Retina (tissue), 1 donor: ENCODE measurements at places on chromosomes 5 and 9.

GRCh38 chr9:35605351-35606137 is 482 bp downstream of the TESK1 start:
- peak; percentile 56 for DNase-seq

DNA sequence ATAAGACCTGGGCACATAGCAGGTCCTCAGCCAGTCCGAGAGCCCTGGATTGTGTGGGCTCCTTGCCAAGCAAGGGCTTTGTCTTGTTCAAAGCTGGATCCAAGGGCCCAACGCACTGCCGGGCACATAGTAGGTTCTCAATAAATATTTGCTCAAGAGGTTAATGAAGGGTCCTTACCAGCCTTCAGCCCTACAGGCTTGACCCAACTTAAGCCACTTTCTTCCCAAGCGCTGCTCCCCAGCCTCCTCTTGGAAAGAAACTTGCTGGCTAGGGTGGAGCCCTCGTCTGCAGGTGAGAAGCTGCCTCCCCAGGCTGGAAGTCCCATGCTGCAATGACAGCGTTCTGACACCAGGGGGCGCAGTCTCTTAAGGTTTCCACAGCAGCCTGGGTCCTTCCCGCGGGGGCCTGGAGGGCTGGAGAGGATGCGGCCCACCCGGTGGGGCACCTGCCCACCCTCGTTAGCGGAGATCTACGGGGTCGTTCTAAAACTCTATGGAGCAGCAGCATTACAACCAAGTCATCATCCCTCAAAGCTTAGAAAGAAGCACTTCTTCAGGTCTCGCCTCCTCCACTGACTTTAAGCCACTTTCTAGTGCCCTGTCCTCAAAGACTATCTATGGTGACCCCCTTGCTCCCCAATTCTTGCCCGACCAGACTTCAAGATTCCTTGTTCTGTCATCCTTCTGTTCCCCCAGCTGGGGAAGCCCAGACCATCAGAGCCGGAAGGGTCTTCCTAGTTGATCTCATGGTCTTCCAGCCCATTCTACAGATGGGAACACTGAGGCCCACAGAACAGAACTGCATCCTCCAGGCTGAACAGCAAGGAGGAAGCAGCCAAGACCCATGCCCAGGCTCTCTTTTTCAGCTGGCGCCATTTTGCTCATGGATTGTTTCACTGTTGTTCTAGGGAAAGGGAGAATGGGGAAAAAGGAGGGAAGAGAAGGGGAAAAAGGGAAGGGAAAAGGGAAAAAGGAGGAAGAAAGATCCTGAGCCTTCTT is 115.4 kb downstream of the LHX2 start:
- peak; percentile 83 for DNase-seq

- DNase-seq = no peak
These were observed 10.4 kb upstream of the SLC45A2 start for GRCh38 chr5:33994845-33995244.

DNA sequence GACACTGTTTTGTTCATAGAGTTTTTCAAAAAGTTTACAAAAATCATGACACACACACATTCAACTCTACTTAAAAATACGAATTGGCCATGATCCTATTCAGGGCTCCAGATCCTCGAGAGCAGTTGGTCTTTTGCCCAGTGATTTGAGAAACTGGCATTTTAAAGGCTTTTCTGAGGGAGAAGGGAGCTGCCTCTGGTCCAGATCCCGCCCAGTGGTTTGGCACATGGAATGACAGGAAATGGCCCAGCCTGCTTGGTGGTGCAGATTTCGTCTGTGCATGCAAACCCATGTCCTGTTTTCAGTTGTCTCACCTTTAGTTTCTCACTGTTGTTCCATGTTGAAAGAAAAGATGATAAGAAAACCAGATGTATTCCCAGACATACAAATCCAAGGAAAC is 3.6 kb downstream of the CAMK4 start:
- DNase-seq = no peak

DNA sequence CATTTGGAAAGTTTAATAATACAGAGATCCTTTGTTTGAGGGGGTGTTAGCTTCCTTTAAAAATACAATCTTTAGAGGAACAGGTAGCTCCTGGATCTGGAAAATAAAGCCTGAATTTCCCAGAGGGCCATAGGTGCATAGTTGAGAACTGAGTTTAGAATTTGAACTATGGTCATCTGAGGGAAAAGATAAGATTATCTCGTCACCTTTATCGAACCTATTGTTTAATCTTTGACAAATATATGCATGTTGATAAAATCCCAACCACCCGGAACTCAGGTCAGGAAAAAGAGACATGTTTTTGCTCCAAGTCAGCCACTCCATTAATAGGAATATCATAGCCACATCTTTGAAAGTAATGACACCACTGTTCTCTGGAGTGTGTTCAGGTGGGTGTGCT is 91.7 kb upstream of the FAM169A start:
- DNase-seq = no peak

GRCh38 chr9:100082782-100083181 is 16.0 kb downstream of the ERP44 start:
- no peak for DNase-seq

DNA sequence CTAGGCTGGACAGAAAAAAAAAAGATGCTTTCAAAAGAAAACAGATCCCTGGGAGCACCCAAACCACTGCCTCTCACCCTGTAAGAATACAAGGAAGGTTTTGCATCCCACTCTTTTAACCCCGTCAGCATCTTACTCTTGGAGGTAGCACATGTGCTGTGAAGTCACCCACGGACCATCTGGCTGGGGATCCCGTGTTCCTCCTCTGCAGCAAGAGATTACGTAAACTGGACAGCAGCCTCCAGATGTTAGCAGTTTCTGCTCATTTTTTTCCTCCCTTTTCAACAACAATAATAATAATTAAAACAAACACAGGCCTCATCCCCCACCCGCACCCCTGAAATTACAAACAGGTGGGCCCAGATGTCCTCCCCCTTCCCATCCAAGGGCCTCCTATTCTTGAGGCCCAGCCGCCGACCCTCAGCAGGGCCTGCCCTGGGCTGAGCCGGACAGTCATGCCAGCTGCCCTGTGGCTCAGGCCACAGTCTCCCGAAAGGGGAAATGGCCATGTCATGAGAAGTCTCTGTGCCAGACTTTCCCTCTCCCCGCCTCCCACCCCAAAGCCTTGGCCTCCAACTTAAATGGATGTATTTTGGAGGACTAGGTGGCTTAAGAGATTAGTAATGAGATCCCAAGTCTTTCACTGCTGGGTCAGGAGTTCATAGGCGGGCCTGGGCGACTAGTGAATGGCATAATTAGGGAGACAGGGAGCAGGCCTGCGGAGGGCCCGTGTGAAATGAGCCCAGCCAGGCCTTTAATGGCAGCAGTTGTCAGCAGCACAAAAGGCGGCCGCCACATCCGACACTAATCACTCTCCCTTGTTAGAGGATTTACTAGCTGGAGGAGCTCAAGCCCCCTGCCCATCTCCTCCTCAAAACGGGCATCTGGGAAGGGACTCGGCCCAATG is 165.1 kb downstream of the PAPPA start:
- DNase-seq = peak; percentile 84

DNA sequence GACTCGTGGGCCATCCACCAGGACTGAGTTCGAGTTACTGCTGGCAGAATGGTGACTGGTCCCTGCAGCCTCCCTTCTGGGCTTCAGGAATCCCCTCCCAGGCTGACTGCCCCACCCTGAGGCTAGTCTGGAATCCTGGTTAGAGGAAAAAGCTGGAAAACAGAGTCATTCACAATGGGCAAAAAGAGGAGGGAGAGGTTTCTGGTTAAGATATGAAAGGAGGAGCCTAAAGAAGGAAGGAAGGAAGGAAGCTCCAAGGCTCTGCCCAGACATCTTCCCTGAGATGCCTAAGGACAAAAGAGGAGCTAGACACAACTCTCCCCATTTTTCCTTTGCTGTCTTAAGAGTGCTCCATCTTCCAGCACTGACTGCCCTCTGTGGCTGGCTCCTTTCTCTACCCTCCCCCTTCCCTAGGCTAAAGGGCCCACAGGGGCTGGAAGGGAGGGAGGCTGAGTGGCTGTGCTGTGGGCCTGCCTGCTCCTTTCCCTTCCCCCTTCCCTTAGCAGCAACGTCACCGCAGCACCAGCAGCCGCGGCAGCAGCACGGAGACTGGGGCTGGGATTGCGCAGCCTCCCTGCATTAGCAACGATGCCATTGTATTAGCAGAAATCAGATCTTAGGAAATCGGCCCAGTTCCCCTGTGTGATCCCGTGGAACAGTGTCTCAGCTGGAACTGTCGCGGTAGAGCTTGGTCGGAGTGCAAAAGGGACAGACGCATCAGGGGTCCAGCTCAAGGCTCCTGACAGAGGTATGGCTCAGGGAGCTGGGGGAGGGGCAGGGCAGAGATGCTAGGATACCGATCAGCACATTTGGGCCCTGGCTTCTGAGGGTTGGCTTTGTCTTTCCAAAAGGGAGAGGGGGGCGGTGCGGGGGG is 48.7 kb downstream of the RUSC2 start:
- DNase-seq = peak; percentile 93

DNA sequence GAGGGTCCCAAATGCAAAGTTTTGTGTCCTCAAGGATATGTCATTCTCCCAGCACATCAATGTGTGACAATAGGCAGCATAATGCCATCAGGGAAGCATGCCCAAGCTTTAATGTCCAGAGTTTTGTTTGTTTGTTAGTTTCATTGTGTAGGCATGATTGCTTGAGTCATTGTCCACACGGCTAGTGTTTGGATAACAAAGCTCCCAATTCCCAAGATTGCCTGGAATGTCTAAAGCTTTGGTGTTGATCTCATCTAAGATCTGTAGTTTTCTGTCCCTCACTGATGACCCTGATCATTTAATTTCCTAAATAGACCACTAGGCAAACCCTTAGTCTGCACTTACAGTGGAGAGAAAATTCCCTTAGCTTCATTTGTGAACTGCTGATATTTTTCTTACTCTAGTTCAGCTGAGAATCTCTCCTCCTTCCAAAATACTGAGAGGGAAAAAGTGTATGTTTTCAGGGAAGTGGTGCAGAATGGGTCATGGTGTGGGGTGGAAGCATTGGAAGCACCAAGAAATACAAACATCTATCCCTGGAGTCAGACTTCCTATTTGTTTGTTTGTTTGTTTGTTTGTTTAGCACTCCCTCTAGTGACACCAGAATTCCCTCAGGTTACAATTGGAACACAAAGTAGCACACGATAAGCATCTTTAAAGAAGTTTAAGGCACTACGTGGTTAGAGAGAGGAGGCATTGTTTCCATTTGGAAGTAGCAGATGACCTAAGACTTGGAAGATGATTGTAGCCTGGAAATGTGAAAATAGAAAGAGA is 127.1 kb downstream of the PRDM6 start:
- no peak for DNase-seq

GRCh38 chr5:77355751-77356150 is 136.4 kb downstream of the WDR41 start:
- no peak for DNase-seq

DNA sequence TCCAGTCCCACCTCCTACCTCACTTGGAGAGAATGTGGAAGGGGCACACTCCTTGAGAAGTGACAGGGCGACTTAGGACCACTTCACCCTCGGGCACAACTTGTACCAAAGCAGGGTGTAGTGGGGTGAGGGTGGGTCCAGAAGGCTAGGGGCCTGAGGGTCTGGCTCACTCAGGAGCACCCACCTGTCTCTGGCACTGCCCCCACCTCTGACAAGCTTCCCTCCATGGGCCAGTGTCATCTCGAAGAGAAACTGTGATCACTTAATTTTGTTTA is 76.9 kb upstream of the OLFM1 start:
- DNase-seq = no peak

DNA sequence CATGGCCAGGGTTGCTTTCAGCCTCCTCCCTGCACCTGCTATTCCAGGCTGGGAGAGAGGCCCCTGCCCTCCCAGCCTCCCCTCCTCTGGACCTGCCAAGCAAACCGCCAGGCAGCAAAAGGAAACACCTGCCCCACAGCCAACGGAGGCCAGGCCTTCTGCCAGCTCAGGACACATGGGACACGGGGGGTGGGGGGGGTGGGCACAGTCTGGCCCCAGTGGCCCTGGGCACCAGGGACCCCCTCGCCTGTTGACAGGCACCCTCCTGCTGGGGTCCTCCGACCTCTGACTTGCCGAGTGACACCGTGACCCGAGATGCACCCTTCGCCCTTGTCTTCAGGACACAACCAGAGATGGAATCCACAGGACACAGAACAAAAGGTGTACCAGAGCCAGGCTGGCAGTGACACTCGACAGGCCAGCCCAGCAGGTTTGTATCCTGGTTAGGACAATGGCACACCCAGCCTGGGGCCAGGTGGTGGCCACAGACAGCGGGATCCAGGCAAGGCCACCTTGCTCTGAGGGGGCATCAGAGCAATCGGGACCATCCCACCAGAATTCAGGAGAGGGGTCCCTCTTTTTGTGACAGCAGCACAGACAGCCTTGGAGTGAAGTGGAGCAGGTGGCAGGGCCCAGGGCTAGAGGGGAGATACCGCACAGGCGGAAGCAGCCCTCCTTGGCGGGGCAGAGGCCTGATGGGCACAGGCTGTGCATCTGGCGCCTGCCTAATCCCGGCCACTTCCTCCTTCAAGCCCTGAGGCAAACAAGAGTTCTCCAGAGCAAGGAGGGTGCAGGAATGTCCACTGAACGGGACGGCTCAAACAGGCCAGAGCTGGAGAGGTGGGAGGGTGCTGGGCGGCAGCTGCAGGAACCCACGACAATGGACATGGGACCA is 1.3 kb upstream of the TMEM210 start:
- no peak for DNase-seq

- DNase-seq = no peak
These were observed 31.1 kb upstream of the CPLX2 start for GRCh38 chr5:175840050-175840841.

DNA sequence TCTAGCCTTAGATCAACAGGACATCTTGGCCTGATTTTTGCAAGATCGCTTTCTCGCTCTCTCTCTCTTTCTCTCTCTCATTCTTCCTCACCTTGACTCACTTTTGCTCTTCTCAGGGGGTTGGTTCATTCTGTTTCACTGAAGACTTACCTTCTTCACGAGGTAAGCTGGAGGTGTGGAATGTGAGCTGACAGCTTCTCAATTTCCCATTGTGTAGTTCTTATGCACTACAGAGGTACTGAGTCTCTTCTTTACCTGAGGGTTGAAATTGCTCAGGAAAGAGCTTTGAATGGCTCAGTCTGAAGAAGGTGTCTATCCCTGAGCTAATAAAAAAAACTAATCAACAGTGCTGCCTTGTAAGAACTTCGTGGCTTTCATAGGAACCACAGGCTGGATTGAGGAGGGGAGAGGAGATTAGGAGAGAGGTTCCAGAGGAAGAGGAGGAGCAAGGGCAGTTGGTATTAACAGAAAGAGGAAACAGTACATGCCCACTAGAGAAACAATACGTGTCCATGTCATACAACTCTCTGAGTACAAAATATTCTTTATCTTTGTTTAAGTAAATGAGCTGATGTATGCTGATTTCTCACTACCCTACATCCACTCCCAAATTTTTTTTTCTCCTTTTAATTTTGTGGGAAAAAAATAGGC is 192.2 kb downstream of the TMEM167A start:
- no peak for DNase-seq

DNA sequence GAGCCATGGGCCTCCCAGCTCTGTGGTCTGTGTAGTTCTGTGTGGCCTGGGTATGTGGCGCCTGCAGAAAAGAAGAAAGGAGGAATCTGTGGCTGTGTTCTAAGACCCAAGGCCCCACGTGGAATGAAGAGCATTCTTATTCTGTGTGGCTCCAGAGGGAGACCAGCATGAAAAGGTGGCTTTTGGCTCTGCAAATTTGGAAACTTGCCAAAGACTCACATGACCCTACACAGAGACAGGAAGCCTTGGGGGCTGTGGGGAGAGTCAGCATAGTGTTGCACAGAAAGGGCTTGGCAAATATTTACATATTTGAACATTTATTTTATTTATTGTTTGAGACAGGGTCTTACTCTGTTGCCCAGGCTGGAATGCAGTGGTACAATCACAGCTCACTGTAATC is 193.3 kb downstream of the TMEM38B start:
- no peak for DNase-seq

- no peak for DNase-seq
These were observed 192.9 kb downstream of the CRB2 start for GRCh38 chr9:123548741-123549545.
